ENCODE measurements at places on chromosomes 12 and 14.

DNA sequence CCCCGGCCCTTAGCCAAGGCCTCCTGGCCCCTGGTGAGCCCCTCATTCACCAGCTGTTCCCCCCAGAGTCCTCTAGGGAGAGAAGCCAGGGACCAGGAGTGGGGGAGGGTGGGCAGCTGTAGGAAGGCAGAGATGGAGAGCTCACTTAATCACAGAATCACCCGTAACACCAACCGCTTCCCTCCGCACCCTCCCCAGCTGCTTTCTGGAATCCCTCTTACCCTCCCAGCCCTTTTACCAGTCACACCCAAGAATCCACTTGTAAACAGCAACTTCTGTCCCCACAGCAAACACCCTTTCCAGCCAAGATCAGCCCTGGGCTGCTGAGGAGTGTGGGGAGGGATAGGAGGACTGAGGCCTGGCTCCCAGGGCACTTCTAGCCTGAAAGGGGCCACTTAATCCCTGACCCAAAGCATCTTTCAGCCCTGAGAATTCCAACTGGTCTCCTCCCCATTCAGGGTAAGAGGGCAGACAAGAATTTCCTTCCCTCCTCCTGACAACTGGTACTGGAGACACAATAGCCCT, 18.8 kb downstream of the NCKAP5L start:
- DNase-seq, result no peak

GRCh38 chr12:42568952-42569915, 20.3 kb downstream of the PRICKLE1 start:
- no peak for DNase-seq

GRCh38 chr12:213527-213932, 427 bp downstream of the SLC6A12 start:
- no peak for DNase-seq

DNA sequence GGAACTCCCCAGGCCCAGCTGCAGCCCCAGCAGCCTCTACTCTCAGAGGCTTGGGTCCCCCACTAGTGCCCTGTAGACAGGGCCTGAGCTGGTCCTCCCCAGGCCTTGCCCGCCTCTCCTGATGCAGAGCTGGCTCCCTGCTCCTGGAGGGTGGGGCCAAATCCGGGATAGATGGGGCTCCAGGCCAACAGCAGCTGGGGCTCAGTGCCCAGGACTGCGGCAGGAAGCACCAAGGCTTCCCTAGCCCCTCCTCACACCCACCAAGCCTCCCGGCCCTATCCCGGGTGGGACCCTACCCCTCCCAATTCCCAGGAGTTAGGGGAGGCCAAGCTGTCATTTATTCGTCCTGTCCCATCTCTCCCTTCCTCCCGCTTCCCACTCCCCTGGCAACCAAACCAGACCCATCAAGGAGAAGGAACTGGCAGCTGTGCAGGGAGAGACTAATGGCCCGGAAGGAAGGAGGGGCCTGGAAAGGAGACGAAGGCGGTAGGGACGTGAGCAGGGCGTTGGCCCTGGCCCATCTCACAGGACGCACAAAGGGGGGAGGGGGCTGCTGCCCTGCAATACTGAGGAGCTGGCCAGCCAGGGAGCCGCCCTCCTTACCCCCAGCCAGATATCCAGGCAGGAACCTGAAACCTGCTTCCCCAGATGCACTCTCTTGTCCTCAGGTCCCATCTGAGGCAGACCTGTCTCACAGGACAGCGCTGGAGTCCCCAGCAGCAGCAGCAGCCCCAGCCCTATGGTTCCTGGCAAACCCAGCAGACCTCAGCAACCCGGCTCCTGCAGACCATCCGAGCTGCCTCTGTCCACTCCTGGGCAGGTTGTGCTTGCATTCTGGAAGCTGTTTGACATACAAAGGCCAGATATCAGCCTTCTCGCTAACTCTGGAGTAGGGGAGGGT, 1.6 kb upstream of the PRPH start:
- no peak for DNase-seq

- no peak for DNase-seq
Observed at GRCh38 chr14:98186140-98186539, 1085.9 kb downstream of the BCL11B start.

DNA sequence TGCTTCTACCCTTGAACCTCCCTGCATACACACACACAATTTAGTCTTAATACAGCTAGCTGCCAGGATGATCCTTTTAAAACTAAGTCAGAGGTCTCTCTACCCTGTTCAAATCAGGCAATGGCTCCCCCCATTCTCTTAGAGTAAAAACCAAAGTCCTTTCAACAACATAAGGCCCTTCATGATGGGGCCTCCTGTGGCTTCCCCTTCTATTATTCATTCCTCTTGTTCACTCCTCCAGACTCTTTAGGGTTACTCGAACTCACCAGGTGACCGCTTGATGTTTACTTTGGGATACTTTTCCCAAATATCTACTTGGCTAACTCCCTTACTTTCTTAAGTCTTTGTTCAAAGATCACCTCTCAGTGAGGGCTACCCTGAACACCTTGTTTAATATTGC, 30.4 kb downstream of the DENND5B start:
- DNase-seq, result no peak

- DNase-seq, result no peak
Observed at GRCh38 chr14:70999117-70999516, 91.9 kb downstream of the PCNX1 start.
